ENCODE measurements at places on chromosomes 7 and 10.
A peak's percentile ranks its signal among the peaks of the same experiment; 100 is the strongest.

DNA sequence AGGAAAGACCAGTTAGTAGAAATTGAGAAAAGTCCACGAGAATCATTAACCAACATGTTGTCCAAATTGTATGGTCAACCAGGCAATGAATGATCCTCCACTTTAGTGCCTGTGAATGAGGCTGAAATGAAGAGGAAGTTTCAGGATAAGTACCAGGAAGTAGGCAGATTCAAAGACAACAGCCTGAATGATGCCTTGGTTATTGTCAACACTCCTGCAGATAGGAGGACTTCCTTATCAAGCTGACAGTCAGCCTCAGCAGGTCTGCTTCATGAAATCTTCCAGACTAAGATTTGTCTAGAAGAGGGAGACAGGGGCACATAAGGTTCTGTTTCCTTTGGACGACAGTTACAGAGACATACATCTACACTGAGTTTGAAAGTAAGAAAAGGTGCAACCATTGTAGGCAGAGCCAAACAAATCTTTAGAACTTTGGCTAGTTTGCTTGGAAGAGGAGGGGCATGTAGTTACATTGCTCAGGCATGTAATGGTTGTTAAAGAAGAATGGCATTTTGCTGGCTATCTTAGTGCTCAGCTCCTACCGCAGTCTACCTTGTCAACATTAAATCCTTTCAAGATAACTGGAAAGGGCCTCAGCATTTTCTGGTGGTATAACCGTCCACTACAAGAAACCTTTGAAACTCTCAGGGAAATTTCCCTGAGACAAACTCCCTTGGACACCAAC is 81.4 kb downstream of the ABI1 start:
- no peak for DNase-seq

DNA sequence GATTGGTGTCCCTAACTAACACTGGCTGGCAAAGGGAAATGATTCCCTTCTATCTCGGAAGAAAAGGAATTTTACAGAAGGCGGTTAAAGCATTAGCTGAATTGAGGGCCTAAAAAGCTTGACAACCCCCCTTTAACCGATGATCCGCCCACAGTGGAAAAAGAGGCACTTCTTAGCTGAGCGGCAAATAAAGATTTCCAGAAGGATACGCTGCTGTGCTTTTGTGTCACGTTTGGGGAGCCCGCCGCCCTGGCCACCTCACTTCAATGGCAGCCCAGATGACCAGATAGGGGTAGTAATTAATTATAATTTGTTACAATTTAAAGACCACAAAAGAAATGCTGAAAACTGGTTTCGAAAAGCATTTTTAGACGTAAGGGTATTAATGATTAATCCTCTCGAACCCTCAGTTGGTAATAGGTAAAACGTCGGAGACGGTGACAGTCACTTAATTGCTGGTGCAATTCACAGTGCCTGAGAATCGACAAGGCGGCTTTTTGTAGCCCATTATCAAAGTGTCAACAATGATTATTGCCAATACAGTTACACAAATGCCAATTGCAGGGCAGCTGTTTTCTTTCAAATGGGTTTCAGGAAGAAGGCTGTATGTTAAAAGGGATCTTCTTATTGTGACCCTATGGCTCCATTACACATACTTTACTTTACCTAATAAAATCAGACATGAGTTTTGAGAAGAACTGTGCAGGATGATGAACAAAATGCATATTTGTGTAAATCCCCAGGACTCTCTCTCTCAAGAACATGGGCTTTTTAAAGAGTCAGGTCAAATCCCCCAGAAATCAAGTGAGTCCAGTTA is 154.1 kb downstream of the PIP4K2A start:
- DNase-seq: no peak

DNA sequence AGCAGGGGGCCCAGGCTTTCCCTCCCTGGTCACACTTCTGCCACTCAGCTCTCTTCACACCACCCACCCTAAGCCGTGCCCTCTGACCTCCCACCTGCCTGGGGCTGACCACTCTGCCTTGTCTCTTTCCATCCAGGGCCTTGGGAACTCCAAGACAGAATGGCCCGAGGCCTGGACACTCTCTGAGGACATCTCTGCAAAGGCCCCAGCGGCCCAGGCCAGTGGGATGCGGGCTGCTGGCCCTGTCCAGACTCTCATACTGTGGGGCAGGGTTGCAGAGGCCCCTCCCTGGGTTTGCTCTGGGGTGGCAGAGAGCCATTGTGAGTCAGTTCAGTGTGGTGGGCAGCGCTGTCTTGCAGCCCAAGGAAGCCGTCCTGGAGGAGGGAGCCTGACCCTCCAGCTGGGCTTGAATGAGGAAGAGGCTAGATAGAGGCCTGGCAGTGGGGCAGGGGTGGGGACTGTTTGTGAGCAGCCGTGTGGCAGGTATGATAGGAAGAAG is 39.9 kb upstream of the RABGEF1 start:
- DNase-seq: no peak

DNA sequence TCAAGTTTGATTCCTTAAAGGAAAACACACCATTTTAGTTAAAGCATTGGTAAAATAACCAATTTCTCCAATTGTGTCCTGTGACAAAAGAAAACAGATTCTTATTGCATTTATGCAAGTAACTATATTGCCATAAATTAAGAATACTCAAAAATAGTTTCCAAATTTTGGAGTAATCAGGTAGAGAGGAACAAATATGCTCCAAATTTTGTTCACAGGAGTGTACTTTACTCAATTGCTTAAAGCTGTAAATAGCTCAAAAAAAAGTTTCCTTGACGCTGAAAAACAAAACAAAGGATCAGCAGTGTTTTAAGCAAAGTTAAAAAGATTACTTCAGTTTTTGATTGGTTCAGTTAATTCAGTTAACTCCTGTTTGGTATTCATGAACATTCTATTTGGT is 52.2 kb upstream of the INHBA start:
- peak; percentile 9 for DNase-seq

DNA sequence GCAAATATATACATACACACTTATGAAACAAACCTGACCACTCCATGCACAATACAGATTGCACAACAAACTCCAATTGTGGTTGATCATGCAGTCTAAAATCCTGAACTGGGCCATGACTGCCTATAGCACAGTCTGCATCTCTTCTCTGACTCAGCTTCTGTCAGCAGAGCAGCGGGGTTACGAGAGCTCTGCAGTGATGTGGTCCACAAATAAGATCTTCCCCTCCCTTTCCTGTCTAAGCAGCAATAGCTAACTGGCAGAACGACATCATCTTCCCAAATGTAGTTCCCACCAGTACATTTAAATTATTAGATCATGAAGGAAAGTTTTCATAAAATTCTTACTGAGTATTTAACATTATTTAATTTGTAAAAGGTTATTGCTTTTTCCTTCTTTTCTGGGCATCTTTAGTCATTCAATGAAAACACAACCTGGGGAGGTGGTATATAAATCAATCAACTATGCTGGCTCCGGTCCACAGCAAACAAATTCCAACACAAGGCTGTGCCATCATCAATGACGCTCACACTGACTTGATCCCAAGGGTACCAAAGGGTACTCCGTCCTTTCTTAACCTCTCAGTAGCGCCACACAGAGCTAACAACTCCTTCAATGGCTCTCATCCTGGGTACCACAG is 17.1 kb downstream of the ARHGAP21 start:
- no peak for DNase-seq

DNA sequence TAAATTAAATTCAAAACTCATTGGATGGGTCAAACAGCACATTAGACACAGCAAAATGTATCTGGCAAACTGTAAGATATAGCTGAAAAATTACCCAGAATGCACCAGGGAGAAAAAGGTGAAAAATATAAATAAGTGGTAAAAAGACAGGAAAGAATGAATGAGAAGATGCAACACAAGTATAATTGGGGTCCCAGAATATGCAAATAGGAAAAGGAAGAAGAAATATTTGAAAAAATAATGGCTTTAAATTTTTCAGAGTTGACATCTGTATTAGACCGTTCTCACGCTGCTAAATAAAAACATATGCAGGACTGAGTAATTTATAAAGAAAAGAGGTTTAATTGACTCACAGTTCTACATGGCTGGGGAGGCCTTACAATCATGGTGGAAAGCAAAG is 167.7 kb upstream of the PLXNA4 start:
- no peak for DNase-seq

GRCh38 chr7:116528008-116528789 is 3.4 kb downstream of the CAV1 start:
- DNase-seq: no peak

DNA sequence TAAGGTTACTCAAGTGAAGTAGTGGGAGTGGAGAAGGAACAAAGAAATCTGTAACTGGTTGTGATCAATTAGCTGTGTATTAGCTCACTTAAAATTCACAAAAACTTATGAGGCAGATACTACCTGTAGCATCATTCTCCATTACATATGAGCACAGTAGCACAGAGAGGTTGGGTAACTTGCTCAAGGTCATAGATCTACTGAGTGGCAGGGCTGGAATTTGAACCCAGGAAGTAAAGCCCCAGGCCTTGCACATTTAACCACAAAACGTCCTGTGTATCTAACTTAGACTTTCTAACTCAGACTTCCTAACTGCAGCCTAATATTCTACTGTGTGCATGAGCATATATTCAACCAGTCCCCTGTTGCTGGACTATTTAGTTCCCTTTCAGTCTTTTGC is 5.6 kb upstream of the SLF2 start:
- no peak for DNase-seq

DNA sequence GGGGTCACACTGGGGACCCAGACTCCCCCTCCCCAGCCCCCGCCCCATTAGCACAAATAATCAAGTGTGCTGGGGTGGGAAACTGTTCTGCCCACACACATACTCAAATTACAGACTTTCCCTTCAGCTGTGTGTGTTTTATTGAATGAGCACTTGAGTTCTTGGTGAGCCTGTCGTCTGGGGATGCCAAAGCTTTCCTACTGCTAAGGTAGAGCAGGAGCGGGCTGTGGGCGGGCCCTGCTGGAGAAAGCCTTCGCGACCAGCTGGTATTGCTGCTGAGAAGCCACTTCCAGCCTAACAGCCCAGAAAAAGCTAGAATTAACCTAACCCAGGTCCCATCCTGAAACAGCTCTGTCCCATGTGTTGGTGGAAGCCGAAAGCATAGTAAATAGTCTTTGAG is 87.0 kb upstream of the KMT2E start:
- no peak for DNase-seq
